BJ (cell line): ENCODE measurements at places on chromosomes 6 and 20. TPM values are rescaled to one million over a fixed set of nuclear protein-coding genes. Genes with fewer than 3 reads are reported as not detected.

- no peak for DNase-seq
These were observed 324.3 kb downstream of the QKI start for GRCh38 chr6:163738725-163739407.

DNA sequence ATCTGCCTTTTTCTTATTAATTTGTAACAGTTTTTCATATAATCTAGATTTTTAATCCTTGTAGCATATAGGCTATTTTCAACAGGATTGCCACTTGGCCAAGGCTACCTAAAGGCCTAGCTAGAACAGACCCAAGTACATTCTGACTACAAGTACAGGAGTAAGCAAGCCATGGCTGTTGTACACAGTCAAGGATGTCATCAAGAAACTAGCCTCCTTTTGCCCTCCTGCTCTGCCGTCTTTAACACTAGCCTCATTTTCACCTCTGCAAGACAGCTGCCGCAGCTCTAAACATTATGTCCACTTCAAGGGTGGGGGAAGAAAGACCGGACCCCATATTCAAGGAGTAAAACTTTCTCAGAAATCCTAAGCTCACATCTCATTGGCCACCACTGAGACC lies 45.1 kb downstream of the EPB41L2 start:
- DNase-seq, result no peak

DNA sequence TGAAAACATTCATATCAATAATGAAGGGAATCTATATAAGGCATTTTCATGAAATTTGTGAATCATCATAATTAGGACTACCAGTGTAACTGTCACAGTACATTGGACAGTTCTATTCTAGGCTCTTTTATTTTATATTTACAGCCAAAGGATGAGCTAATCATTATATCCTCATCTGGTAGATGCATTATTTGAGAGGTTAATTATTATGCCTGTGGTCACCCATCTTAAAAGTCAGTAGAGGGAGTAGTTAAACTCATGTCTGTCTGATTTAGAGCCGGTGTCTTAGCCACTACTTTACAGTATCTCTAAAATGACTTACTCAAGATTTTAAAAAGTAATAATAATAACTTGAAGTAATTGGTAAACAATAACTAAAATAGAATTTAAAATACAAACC lies 899.3 kb upstream of the MAP3K7 start:
- no peak for DNase-seq

DNA sequence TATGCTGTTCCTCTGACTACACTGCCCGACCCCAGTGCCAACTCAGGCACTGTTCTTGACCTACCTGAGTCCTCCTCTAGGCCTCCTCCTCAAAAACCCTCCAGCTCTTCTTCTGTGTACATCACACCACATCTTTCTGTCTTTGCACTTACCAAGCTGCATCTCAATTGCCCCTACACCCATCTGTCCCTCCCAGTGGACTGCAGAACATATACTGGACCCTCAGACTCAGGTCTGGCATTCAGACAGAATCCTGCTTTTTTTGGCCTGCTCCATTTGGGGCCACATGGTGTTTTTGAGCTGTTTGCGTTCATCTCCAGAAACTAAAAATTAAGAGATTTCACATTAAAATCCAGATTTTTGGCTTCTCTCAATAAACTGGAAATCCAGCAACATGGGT lies 23.2 kb upstream of the YWHAB start:
- no peak for DNase-seq

DNA sequence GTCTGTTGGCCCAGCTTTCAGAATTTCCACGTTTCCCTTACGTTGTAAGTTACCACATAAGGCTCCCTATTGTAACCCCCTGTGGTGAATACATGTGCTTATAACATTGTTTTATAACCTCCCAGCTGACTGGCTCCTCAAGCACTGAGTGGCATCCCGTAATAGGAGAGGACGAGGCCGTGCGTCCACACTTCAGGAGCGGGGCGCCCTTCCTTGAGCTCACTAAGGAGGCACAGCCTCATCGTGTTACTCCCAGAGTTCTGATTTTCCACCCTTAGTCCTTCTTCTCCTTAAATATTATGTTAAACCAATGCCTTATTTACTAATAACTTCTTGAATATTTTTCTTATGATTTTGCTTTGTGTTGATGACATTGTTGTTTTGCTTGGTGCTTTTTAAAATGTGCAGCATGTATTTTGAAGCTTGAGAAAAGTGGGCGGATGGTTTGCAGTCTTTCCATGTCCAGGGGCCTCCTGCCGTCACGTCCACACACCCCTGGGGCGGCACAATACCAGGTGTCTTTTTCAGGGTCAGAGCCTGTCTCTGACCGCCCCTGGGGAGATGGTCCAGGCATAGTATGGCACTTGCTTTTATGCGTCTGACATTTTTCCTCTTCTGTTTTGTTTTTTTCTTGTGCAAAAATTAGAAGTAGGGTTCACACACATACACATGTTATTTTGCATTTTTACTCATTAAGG lies 181.8 kb downstream of the DLL1 start:
- no peak for DNase-seq

GRCh38 chr6:91654357-91654756 lies 1067.5 kb upstream of the MAP3K7 start:
- DNase-seq, result no peak

- no peak for DNase-seq
These were observed 191.7 kb upstream of the RIN2 start for GRCh38 chr20:19566226-19566945.

DNA sequence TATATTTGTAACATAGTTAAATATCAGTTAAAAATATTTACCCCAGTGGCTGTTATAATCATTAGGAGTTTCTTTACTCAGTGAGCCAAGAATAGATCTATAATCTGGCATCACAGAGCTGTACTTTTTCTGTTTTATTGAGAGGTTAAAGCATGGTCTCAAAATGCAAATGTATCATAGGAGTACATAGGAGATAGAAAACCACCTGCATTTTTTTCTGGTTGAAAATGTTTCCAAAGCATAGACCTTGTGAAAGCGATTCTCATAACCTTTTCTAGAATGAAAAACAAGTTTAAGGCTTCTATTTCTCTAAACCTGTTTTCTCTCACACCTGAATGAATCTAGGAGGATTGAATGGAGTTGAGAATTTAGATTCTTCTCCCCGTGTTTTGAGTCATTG lies 14.4 kb downstream of the KCNQ5 start:
- DNase-seq, result no peak

DNA sequence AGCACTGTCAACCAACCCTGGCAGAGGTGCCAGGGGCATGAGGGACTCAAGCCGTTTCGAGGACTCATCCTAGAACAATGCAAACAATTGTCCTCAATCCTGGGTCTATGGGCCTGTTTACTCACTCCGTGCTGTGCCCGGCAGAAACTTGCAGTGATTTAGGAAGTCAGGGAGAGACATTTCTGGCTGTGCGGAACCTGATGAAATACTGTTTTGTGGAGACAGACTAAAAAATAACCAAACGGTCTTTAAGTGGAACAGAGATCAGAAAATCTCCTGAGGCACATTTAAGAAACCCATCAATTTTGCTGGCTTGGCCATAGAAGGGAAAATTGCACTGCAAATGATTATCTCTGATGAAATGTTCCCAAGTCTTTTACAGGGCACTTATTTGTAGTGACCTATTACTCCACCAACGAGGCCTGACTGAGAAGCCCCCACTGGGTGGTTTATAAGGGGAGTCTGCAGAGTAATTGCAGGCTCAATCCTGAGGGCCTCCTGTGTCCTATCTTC lies 79.8 kb upstream of the KCNK16 start:
- DNase-seq, result no peak

DNA sequence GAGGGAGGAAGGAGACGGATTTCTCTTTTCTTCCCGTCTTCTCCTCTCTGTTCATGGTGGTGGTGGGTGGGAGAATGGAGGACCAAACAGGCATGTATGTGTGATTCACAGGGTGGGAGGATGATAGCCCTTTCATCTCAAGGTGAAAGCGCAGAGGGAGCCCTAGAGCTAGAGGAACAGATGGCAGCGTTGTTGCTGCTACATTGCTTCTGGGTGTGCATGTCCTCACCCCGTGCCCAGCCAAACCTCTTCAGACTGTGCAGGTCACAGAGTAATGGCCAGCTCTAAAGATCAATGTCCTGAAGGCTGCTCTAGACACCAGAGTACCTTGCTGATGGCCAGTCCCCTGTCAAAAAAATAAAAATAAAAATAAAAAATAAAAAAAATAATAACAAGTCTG lies 301.8 kb downstream of the TBC1D7 start:
- DNase-seq, result no peak

The RUNX2 gene
- 1.5 and 2.0 TPM in 2 replicates for polyA plus RNA-seq

The LHFPL5 gene
- not detected in 2 replicates for polyA plus RNA-seq

The HLA-DQB2 gene
- not detected in 2 replicates for polyA plus RNA-seq
